NB4 (cell line): ENCODE measurements at places on chromosomes 2 and 18.

DNA sequence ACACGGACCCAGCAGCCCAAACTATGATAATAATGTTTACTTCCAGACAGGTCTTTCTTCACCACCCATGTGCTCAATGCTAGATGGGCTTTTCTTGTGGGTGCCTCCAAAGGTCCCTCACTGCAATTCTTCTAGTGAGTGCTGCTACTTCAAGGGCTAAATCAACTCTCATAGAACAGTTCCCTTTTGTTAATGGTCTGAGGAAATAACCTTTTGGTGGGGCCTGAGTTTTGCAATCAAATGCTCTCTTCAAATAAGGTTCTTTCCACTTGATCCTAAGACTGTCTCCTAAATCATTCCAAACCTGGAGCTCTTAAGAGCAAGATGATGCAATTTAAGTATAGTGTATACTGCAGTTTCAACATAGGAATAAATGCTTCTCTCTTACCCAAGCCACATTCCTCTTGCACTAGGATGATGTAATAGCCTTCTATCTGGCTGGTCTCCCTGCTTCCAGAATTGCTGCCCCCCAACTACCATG is 6.0 kb downstream of the NEMP2 start:
- DNase-seq, result peak; percentile 66

DNA sequence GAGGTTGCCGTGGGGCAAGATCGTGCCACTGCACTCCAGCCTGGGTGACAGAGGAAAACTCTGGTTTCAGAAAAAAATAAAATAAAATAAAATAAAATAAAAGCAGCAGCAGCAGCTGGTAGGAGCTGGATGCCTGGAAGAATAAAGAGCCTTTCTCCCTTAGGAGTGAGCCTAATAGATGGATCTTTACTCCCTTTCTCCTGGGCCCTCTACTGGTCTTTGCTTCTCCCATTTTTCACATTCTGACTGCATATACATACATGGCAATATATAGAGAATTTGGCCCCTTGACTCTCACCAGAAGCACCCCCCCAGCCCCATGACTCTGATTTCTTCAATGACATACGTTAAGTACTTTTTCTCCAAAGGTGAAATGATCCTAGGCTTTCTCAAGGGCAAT is 9.8 kb upstream of the MALT1 start:
- no peak for DNase-seq

GRCh38 chr18:29056800-29057199 is 879.9 kb upstream of the CDH2 start:
- no peak for DNase-seq

GRCh38 chr18:2939317-2939716 is 73.6 kb downstream of the LPIN2 start:
- DNase-seq, result no peak

GRCh38 chr18:13007248-13007560 is 16.0 kb downstream of the CEP192 start:
- peak; percentile 32 for DNase-seq

DNA sequence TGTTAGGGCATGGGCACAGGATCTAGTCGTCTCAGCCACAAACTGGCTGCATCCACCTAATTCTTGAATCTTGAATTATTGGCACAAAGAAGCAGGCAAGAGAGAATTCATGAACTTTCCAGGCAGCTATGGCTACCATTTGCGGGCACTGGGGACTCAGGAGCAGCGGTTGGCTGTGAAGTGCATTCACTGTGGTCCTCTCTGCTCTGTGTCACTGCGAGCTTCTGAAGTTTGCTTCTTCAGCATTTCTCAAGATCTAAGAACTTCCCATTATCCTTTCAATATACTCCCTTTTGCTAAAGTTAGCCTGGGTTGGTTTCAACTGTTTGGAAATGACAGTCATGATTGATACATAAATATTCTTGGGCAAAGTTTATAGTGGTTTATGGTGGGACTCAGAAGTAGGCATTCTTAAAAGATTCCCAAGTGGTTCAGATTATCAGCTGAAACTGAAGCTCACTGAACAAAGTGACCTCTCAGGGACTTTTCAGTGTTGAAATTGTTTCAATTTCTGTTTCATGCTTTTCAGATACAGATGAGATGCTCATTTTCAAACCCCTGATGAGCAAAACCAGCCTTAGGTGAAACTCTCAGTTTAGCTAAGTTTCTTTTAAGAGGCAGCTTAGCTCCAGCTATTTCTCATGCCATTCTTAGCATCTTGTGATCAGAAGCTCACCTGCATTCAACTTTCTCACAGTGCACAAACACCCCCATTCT is 1258.3 kb upstream of the GYPC start:
- no peak for DNase-seq

DNA sequence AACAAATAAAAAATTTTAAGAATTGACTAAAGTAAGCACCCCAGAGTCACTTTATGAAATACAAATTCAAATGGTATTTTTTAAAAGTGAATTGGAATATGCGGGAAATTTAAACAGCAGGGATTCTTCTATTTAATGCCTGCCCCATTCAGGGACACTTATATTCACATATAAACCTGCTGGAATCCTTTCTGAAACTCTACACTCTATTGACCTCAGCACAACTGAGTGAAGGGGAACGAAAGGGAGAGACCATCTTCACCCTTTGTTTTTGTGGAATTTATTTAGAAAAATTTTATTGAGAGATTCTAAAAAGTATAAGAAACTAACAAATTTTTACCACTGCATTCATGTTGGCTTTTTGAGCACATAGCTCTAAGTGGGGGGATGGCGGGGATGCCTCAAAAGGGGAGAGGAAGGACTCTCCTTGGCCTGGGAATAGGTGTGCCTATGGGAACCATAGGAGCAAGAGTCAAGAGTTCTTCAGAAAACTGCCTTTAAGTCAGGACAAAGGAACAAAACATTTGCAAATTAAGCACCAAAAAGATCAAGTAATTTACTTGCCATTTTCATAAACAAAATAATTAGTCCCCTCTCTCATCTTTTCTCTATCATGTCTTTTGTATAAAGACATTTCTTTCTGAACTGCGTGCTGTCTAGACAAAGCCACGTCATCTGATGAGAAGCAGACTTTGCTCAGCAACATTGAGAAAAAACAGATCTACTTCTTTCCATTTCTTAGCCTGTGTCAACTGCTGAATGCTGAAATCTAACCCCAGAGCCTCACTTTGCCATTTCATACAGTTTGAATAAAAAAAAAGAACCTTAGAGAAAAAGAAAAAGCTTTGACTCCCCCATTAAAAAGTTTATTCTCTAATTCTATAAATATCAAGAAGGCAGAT is 21.6 kb upstream of the FLACC1 start:
- DNase-seq, result no peak

- no peak for DNase-seq
Observed at GRCh38 chr2:111945444-111946293, 47.3 kb downstream of the MERTK start.

- no peak for DNase-seq
Observed at GRCh38 chr2:230843132-230843531, 21.6 kb upstream of the ITM2C start.

- no peak for DNase-seq
Observed at GRCh38 chr2:141871913-141872634, 258.7 kb downstream of the LRP1B start.

GRCh38 chr18:48528861-48529260 is 10.0 kb upstream of the CTIF start:
- DNase-seq, result no peak

DNA sequence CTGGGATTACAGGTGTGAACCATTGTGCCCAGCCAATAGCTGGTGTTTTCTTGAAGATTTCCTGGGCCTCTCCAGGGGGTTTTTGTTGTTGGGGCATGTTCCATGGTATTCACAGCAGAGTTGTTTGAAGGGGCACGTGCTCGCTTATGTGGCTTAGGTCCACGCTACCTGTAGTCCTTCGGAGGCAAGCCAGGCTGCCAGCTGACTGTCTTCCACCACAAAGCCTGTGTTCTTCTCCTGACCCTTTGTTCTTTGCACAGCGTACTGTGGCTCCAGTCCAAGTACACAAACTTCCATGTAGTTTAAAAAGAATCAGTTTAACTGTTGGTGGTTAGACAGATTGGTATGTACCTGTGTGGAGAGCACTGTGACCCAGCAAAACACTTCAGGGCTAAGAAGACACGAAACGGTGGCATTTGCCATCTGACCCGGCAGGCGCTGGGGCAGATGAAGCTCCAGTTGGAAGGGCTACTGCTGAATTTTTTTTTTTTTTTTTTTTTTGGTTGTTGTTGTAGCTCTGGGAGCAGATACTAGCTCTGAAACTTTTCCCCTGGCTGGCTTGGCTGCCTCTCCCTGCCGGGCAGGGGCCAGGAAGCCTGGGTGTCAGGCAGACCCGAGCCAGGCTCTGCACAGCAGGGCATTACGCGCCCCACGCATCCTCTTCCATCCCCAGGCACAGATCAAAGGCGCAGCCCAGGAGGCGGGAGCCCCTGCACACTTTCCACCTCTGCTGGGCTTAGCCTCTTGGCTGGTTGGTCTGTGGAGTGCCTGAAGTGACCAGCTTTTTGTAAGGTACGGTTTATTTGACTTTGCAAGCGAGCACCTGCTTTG is 5.7 kb downstream of the GREB1 start:
- peak; percentile 59 for DNase-seq

- no peak for DNase-seq
Observed at GRCh38 chr18:45481821-45482220, 133.5 kb upstream of the SLC14A2 start.

GRCh38 chr2:48527226-48527885 is 2.6 kb upstream of the STON1 start:
- DNase-seq, result no peak

GRCh38 chr2:14773696-14774095 is 141.2 kb downstream of the LRATD1 start:
- DNase-seq, result no peak

GRCh38 chr2:240702640-240703011 is 11.0 kb downstream of the AQP12A start:
- no peak for DNase-seq
